Aortic smooth muscle cell (primary cell): ENCODE measurements at places on chromosomes 7 and 10. TPM values are rescaled to one million over a fixed set of nuclear protein-coding genes. Genes with fewer than 3 reads are reported as not detected.

STEAP1 gene
- 68.3 and 73.1 TPM in 2 replicates for total RNA-seq

GBX1 gene
- not detected in 2 replicates for total RNA-seq

AQP1 gene
- total RNA-seq: 127 and 148 TPM in 2 replicates

IFIT1B gene
- total RNA-seq: 0.06 TPM in 1 of 2 replicates, not detected in the other

KCNMA1 gene
- total RNA-seq: 95.4 and 148 TPM in 2 replicates

ANXA8 gene
- total RNA-seq: not detected in 2 replicates
